ENCODE measurements at places on chromosomes 1 and 21.

GRCh38 chr1:41381692-41382479, 20.7 kb downstream of the FOXO6 start:
- DNase-seq = no peak

- no peak for DNase-seq
Observed at GRCh38 chr1:16981269-16981849, 939 bp upstream of the MFAP2 start.

- DNase-seq = no peak
Observed at GRCh38 chr1:16242556-16243214, 5.7 kb upstream of the CPLANE2 start.

- DNase-seq = no peak
Observed at GRCh38 chr1:17930635-17931034, 175.5 kb downstream of the ACTL8 start.

DNA sequence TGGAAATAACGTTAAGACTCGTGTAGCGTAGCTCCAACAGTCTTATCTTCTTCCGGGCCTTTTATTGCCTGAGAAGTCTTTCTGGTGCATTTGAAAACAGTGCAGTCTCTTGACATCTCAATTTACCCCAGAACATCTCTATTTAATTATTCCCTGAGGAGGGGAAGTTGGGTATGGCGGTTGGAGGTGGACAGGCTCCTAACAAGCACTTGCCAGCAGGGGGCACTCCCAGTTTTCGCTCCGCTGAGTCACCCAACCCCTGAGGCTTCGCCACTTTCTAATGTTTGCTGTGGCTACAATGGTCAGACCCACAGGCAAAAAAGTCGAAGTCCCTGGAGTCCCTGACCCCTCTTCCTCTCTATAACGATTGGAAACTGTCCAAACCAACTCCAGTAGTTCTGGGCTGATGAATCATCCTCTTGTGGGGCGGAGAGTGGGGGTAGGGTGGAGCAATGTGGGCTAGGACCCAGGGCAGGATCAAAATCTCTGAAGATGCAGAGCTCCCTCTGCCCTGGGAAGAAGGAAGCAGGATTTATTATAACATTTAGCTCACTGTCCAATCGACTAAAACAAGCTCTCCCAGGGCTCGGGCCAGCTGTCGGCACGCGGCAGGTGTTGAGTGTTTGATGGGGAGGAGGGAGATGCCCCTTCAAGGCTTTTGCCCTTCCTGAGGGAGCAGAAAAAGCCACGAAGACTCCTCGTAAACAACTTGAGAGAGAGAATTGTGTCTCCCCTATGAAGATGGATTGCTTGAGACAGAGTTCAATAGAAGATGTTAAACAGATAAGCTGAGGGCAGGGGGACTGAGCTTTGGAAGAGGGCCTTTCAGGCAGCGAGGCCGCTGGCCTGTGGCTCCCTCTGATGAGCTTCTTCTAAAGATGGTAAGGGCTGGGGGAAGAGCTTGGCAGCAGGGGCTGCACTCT, 85.7 kb downstream of the BRINP2 start:
- no peak for DNase-seq

DNA sequence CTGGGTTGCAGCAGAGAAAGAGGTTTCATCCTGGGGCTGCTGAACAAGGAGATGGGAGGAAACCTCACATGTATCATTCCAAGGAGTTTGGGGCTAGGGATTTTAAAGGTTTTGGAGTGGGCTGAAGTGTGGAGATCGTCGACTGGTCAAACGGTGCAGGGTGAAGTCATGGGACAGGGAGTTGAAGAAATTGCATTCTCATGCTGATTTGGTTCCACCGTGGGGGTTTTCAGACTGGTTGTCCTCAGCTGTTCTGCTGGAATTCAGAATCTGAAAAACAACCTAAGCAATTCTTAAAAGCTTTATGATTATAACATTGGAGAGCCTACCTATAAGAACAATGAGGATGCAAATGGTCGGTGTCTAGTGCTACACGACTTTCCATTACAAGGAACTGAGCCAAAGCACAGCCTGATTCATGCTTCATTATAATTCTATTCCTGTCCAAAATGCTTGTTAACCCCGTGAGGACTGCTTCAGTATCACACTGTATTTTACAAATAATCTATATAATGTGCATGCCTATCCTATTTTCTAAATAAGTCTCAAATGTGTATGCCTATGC, 242.7 kb downstream of the TM2D1 start:
- no peak for DNase-seq

DNA sequence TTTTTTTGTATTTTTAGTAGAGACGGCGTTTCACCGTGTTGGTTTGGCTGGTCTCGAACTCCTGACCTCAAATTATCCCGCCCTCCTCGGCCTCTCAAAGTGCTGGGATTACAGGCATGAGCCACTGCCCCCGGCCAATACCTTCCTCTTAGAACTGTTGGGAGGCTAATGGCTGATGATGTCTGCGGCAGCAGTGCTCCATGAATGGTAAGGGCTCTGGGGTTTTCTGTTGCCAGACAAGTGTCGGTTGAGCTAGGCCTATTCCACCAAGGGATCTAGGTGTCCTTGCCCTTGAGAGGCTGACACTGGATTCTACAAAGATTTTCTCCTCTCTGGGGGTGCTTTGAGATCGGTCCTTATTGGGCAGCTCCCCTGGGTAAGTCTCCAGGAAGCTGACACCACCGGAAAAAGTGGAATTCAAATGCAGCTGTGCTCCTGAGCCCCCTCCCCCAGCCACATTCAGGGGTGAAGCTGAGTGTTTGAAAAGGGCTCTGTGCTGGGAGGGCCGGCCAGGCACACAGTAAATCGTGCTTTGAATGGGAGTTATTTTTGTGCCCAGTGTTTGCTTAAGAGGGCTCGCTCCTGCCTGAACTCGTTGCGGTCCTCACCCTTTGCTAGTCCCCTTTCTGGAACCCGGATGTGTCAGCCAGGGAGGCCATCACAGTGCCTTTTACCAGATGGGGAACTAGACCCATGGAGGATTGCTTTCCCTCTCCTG, 5.2 kb downstream of the SOX13 start:
- DNase-seq = no peak

- no peak for DNase-seq
Observed at GRCh38 chr21:20760221-20760620, 238.0 kb upstream of the NCAM2 start.

DNA sequence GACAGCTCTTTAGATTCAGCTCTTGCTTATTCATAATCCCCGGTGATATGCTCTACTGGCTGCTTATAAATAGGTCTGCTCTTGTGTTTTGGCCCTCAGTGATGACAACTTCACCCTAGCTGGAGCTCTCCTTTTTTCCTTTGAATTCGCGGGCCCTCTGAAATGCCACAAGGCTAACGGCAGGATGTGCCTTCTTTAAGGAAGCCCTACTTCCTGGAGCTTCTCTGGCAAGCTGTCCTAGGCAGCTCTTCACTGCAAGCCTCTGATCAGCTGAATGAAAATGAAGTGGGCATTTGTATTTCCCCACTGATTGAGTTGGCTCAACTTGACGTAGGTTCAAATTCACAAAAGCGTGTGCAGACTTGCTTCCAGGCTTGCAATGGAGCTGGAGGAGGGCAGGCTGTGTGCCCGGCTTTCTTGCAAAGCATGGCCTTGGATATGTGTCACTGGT, 22.2 kb downstream of the SGIP1 start:
- DNase-seq = no peak

- DNase-seq = no peak
Observed at GRCh38 chr21:17660862-17661261, 48.2 kb upstream of the BTG3 start.

DNA sequence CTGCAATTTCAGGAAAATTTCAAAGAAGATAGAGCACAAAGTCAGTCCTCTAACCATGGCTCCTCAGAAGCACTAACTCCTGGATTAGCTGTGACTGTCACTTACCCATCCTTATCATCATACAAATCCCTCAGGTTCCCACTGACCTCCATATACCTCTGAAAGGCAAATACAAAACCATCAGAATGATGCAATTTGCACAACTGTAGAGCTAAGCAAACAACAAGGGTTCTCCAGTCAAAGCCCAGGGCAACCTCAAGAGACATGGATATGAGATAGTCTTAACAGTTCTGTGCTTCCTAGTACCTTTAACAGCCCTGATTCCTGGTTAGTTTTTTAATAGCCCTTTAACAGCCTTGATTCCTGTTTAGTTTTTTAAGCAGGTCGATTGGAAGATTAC, 2.1 kb downstream of the SF3A3 start:
- DNase-seq = no peak

- DNase-seq = no peak
Observed at GRCh38 chr1:206496131-206496793, 11.1 kb upstream of the RASSF5 start.

- DNase-seq = no peak
Observed at GRCh38 chr1:202007805-202008489, 2.4 kb upstream of the ELF3 start.

DNA sequence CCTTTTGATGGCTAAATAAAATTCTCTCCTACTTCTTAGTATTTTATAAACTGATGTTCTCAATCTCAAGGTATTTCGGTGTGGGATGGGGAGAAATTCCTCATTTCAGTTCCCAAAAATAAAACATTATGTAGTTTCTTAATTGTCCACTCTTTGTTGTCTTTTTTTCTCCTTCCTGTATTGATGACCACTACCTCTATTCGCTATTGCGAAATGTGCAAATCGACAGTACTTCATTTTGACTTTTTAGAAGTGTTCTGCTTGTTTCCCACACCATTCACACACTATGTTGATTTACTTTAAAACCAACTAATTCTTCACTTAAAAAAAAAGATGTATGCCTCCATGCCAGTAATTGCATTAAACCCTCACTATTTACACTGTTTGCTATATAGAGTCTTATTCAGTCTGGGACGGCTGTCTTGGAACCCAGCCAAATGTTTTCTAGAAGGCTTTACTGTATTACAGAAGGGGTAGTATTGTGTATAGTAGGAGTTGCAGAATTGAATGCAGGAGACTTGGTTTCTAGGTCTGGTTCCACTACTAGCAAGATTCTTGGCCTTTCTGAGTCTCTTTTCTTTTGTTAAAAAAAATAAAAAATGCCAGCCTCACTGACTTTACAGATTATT, 5.6 kb downstream of the RNF2 start:
- no peak for DNase-seq

- DNase-seq = no peak
Observed at GRCh38 chr1:106620521-106620954, 435.9 kb upstream of the PRMT6 start.

- DNase-seq = no peak
Observed at GRCh38 chr1:3945916-3946840, 46.1 kb upstream of the C1orf174 start.

GRCh38 chr1:181038399-181038873, 4.7 kb downstream of the MR1 start:
- DNase-seq = peak; percentile 47

- DNase-seq = no peak
Observed at GRCh38 chr1:205204552-205204951, 7.0 kb downstream of the DSTYK start.

DNA sequence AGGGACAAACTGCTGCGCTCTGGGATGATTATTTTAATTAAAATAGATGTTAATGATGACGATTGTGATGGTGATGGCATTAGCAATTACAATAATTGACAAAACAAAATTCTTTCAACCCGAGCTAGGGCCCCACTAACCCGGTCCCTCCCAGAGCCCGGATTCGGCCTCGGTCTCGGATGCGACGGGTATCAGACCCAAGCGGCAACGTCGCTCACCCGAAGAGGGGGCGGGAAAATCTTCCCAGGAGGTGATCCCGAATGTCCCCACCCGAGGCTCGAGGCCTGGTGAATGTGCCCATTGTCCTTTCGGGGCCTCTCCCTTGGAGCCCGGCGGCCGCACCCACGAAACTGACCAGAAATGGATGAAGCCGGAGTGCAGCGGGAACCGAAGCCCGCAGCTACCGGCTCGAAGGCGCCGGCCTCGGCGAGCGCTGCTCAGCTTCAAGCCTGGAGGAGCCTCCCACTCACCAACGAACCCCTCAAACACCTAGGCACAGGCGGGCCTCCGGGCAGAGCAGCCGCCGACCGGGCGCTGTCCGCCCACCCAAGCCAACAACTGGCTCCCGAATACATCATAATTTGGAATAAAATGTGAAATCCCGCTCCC, 1.2 kb downstream of the TAL1 start:
- no peak for DNase-seq

DNA sequence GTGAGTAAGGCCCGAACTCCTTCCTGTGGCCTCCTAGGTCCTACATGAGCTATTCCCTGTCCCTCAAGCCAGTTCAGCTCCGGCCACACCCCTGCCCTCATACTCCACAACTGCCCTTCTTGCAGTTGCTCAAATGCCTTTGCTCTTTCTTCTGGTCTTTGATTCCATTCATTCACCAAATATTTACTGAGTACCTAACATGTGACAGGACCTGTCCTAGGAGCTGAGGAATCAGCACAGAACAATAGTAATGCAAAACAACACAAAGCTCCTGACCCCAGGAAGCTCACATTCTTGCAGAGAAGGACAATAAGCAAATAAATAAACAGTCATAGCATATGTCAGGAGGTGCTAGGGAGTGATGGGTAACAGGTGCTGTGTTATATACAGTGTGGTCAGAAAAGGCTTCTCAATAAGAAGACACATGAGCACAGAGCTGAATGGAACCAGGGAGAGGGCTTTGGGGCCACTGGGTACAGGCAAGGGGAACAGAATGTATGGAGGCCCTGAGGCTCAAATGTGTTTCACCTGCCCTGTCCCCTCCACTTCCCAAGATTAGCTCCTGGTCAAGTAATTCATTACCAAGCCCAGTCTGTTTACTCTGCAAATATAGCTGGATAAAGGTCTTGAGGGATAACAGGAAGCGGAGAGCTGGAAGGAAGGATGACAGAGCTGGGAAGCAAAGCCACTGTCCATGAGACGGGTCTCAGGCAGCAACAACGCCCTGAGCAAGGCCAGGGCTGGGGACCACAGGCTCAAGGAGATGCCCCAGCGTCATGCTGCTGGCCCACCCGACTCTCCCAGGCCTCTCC, 145.1 kb downstream of the CSMD2 start:
- DNase-seq = no peak

- no peak for DNase-seq
Observed at GRCh38 chr1:3891329-3891865, 8.7 kb downstream of the C1orf174 start.

GRCh38 chr1:14567056-14567455, 31.4 kb upstream of the KAZN start:
- DNase-seq = no peak

DNA sequence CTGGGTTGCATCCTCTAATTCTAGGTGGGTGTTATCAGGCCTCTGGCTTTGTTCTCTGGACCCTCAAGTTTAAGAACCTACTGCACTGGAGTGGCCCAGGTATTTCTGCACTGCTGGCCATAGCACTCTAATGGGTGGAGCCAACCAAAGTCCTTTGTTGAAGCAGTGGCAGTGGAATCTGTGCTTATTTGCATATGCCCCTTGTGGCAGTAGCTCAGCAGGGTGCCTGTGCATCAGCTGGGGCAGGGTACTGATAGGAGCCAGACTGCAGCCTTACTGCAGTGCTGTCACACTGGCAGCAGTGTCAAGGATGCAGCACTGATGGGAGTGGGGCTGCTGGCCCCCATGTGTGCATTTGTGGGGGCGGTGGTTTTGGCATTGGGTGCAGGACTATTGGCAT, 660.6 kb downstream of the LRRIQ3 start:
- no peak for DNase-seq

Measured in stimulated activated CD4-positive, alpha-beta T cell treated with anti-CD3 and anti-CD28 coated beads, Interleukin-1b, Interleukin-23, amount 100 ng/mL, for 24 hours (primary cell).